NT2/D1 (cell line): ENCODE measurements at places on chromosomes 2 and 18.

DNA sequence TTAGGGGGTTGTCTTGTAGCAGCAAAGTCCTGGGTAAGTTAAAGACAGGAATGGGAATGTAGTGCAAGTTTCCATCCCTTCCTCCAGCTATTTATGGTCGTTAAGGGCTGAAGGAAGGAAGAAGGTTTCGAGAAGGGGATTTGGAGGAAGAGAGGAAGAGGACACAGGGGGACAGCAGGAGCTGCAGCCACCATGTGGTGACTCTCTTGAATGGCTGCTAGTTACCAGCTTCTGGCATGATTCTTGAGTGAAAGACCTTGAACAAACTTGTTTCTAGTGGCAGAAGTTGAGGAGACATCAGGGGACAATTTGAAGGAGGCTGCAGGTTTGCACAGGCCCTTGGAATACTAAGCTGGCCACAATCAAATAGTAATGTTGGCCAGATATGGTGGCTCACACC is 116.6 kb downstream of the MTX2 start:
- no peak for DNase-seq

GRCh38 chr2:100730290-100730868 is 89.6 kb upstream of the NPAS2 start:
- DNase-seq, result peak; percentile 44

DNA sequence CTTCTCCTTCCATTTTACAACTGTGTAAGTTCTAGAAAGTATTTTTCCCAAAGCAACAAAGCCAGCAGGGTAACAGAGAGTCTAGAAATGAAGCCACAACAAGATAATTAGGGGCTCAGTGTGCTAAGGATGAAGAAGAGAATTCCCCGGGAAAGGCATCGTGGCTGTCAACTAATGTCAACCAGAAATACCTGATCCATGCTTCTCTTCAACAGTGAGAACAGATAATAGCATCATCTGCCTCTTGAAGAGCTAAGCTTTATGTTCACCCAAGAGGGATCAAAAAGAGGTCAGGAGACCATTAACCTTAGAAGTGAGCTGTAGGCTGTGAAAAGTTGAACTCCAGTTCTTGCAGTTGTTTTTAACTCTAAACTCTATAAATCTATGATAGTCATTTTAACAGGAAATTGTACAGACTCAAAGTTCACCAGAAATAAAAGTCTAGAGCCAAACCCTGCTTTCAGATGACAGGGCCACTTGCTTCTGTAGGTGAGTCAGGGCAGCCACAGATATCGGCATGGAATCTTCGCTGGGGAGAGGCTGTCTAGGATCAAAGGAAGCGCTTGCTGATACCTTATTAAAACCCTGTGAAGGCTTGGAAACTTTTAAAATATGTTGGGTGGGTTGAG is 540.7 kb upstream of the ID2 start:
- DNase-seq, result no peak

DNA sequence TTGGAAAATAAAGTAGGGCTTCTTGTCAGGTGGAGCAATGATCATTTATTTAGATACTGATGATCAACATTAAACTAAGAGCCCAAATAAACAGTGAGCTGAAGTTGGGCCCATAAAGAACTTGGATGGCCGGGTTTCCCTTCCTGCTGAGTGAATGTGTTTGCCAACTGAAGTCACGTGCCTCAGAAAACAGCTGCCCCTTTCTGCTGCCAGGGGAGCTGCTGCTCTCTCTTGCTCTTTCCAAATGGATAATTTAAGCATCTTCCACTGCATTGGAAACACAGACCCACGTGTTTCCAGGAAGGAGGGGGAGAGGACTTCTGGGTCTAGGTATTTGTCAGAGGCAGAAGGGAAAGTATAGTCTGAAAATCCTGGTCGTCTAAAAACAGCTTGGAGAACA is 22.9 kb upstream of the NCKAP5 start:
- no peak for DNase-seq

GRCh38 chr2:37769551-37769950 is 98.1 kb upstream of the CDC42EP3 start:
- no peak for DNase-seq

DNA sequence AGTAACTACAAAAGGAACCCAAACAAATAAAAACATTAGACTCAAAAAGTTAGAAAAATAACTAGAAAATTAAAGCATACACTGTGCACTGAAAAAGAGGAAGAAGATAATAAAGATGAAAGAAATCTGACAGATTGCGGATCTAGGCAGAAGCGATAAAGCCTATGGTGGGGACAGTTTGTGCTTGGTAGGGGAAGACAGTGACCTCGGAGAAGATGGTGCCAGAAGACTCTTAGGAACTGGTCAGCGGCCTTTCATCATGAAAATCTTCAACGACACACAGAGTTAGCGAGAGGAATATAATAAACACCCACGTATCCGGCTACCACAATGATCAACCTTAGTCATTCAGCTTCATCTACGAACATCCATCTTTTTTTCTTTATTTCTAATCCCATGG is 180.5 kb downstream of the HDAC4 start:
- no peak for DNase-seq

GRCh38 chr2:196291873-196292800 is 120.8 kb upstream of the STK17B start:
- DNase-seq, result no peak

DNA sequence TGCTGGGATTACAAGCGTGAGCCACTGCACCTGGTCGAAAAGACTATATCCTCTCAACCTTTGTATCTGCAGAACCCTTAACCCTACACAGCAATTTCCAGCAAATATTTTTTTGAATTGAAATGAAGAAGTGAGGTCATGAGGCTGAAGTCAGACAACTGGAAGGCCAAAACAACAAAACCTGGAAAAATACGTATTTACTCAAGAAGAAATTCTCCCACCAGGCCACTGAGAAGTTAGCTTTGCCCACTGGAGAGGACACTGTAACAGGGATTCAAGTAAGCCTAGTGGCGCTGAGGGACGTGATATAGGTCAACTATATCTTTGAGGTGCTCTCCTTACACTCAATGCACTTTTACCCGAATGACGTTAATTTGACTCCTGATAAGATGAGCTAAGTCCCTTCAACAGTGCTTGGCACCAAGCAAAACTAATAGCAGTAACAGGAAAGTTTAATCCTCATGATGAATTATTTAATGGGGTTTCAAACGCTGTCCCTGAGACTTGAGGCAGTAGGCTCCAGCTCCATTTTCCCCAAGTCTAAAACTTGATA is 1.9 kb downstream of the HDLBP start:
- no peak for DNase-seq

DNA sequence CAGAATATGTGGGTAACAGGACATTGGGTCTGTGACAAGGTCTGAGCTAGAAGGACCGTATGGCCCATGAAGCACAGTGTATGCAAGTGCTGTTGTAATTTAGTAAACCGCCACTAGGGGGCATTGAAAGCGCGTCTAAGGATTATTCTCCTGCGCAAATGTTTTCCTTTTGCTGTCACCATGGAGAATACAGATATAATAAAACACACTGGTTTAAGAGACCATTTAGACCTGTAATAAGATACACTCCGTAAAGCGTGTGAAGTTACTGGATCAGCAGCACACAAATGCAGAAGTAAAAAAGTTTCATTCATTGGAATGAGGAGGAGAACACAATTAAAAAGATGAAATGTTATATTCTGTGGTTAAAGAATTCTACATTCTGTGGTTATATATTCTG is 272.4 kb downstream of the AGAP1 start:
- peak; percentile 43 for DNase-seq

GRCh38 chr2:14418115-14418514 is 214.4 kb upstream of the LRATD1 start:
- DNase-seq, result no peak

DNA sequence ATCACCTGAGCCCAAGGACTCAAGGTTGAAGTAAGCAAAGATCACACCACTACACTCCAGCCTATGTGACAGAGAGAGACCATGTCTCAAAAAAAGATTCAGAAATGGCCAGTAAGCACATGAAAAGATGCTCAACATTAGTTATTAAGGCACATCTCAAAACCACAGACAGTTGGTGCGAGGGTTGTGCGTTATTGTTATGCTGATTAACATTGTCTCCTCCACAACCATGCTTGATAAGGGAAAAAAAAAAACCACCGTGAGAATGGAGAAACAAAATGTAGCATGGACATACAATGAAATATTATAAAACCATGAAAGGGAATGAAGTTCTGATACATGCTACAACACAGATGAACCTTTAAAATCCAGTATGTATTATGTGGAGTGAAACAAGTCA is 27.3 kb downstream of the MOB4 start:
- no peak for DNase-seq

- DNase-seq, result no peak
Measured at GRCh38 chr2:173755798-173756197, 209.4 kb downstream of the SP3 start.

DNA sequence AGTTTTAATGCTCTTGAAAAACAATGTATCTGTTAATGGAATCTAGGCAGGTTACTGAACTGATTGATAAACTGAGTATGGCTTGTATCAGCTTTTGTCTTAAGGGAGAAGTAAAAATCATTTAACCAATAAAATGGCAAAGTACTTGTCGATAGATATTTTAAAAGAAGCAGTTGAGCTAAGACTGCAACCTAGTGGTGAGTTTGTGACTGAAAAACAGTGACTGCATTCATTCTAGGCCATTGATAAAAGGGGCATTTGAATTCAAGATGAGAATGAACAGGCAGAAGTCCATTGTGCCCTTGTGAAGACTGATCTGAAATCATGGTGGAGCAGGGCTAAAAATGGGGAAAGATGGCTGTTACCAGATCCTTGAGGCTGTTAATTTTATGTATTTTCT is 59.4 kb upstream of the MSTN start:
- DNase-seq, result peak; percentile 16

- DNase-seq, result no peak
Measured at GRCh38 chr2:142112757-142113221, 18.0 kb downstream of the LRP1B start.

DNA sequence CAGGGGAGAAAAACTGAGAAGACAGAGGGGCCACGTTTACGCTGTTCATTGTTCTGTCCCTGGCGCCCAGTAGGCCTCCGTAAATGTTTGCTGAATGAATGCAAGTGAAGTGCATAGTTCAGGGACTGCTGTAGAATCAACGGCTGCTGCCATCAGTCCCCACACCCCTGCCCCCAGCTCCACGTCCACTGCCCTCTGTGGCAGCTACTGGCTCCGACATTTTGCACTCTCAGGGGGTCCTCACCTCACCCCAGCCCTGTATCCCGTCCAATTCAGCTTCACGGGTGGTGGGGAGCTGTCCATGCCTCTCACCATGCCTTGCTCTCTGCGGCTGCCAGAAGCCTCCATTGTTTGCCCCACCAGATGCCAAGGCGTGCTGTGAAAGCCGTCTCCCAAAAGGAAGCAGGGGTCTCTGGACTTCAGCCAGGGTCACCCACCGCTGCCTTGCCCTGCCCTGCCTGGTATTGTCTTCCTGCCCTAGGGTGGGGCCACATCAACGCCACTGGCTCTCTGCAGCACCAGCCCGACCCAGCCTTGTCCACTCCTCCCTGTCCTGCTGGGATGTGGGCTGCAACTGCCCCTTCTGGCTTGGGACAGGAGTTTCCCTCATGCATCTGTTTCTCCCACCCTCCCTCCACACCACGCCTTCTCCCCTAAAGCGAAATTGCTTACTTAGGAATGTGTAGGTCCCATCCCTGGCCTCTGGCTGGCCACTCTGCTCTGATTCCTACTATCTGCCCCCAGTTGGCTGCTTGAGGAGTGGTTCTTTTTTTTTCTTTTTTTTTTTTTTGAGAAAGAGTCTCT is 86.0 kb downstream of the RHOB start:
- DNase-seq, result peak; percentile 57

GRCh38 chr2:231411831-231412617 is 16.5 kb downstream of the B3GNT7 start:
- DNase-seq, result peak; percentile 89

DNA sequence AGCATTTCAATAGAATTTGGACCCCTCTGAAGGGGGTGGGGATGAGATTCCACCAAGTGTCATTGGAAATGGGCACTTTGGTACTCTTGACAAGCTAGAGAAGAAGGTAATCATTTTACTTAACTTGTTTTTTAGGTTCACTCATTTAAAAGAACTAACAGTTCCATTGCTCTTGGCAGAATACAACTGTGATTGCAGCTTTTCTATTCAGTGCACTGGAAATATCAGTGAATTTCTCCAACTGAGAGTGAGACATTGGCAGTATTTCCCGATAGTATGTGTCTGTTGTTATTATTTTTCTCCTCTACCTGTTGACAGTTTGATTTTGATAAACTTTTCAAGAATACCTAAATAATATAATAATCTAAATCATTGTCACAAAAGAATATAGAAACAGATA is 1356.7 kb upstream of the NXPH2 start:
- no peak for DNase-seq

- DNase-seq, result no peak
Measured at GRCh38 chr18:79936641-79937040, 14.8 kb downstream of the SLC66A2 start.

- DNase-seq, result no peak
Measured at GRCh38 chr18:31487246-31488015, 10.5 kb upstream of the DSG2 start.

GRCh38 chr2:215611609-215612386 is 175.9 kb upstream of the FN1 start:
- no peak for DNase-seq

DNA sequence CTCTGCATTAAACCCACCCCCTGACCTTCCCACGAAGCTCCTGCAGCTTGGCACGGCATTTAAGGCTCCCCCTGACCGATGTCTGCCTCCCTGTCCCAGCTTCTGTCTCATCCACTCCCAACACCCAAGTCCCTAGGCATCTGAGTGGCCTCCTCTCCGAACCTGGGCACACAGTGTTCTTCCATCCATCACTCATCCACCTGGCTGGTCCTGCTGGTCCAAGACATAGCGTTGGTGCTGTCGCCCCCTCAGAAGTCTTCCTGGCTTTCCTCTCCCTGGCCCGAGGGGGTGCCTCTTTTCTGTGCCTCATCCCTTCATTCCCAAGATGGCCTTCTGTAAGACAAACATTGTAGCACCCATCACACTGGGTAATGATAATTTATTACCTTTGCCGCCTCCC is 323.6 kb downstream of the GBX2 start:
- DNase-seq, result no peak

DNA sequence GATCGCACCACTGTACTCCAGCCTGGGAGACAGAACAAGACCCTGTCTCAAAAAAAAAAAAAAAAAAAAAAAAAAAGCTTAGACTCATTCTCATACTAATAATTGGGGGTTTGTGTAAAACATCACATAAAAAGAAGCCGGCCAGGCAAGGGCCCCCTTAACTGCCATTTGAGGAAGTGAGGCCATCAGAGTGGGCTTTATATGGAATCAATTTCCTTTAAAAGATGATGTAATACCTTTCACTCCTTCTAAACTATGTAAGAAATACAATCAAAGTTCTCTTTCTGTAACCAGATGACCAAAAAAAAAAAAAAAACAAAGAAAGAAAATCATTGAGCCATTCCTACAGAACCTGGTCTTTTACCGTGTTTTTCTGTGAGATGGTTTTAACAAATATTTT is 13.1 kb upstream of the GPR55 start:
- DNase-seq, result no peak

- DNase-seq, result no peak
Measured at GRCh38 chr18:26185267-26185666, 41.0 kb upstream of the TAF4B start.

GRCh38 chr2:178913049-178913441 is 105.8 kb upstream of the TTN start:
- no peak for DNase-seq
